ENCODE measurements at places on chromosomes 6 and 20. TPM values are rescaled to one million over a fixed set of nuclear protein-coding genes. Genes with fewer than 3 reads are reported as not detected.

MUC22 gene
- total RNA-seq: not detected

PPP1R14C gene
- total RNA-seq: 17.6 TPM

SLC29A1 gene
- total RNA-seq: 49.7 TPM

PRDM13 gene
- not detected for total RNA-seq

BMP2 gene
- 24.1 TPM for total RNA-seq

DEFB124 gene
- total RNA-seq: not detected

ADAM33 gene
- total RNA-seq: 24.6 TPM

BMP6 gene
- 8.6 TPM for total RNA-seq

ERVFRD-1 gene
- total RNA-seq: not detected

BNIP5 gene
- total RNA-seq: 0.58 TPM

HDGFL1 gene
- total RNA-seq: not detected

LPIN3 gene
- total RNA-seq: 14.1 TPM

C6orf132 gene
- total RNA-seq: 5.5 TPM

POLR1C gene
- total RNA-seq: 28.6 TPM

CDK19 gene
- total RNA-seq: 23.7 TPM

HLA-DQB2 gene
- total RNA-seq: not detected

UNC93A gene
- total RNA-seq: 0.82 TPM

KCNB1 gene
- 0.70 TPM for total RNA-seq
